ENCODE measurements at places on chromosomes 11 and 22.

DNA sequence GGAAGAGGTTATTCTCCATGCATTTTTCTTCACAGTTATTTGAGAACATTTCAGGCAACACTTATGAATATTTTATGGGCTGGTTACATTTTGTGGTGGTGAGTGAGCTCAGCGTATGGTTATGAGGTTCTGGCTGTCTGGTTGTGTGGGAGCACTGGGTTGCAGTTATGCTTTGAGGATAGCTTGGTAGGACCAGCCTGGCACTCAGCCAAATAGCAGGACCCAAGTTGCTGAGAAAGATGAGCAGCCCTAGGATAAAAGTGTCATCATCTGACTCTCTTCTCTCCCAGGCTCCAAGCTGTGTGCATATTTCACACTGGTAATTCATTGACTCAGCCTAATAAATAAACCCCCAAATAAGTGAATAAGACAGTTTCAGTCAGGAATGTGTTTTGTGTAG, 8.1 kb upstream of the SRSF8 start:
- no peaks in the 10 kb centered on the region for H3K36me3 ChIP-seq
- no peak overlapping the region for H3K27ac ChIP-seq
- no peaks in the 10 kb centered on the region for H3K4me1 ChIP-seq

DNA sequence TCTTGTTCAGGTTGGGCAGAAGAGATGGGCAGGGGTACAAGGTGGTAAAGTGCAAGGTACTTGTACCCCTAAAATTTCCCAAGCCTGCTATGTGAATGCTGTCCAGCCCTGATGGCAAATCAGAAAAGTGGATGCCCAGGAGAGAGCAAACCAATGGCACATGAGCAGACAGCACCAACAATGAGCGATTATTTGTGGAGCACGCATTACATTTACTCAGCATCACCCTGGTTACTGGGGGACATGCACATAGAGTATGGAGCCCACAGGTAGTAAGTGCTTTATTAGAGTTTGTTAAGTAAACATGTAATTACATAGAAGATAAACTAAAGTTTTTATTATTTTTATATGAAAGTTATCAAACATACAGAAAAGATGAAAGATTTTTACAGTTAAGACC, 165.7 kb downstream of the NTM start:
- H3K36me3 ChIP-seq, result no peaks in the 10 kb centered on the region
- H3K27me3 ChIP-seq, result no peaks in the 10 kb centered on the region
- no peak for DNase-seq
- H3K27ac ChIP-seq, result no peak overlapping the region
- no peak overlapping the region for H3K4me3 ChIP-seq
- no peaks in the 10 kb centered on the region for H3K4me1 ChIP-seq

DNA sequence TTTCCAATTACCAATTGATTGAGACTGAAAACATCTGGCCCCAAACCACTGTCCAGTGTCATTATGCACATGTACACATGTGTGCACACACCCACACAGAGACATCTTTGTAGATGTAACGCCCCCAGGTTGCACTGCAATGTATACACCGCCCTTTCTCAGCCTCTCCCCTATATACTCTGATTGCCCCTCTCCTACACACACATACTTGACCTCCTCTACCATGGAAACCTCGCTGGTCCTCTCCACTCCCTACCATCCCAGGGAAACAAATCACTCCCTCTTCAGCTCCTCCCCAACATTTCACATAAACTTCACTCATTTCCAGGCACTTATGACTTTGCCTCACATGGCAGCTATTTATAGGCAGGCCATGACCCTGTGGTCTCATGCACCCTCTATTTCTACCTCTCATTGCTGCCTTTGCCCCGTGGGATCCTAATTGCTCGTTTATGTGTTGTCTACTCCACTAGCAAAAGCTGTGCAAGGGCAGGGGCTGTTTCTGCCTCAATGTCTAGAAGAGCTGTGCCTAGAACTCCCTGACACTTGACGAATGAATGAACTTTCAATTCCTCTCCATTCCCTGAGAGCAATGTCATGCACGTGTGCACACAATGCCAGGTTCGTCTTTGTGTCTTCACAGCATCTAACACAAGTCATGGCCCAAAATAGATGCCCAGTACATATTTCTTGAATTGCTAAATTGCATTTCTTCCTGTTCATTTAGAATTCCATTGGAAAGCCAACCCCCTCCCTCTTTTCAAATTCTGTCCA, 10.0 kb upstream of the TMA7B start:
- peak overlapping the region; percentile 1 for H3K27ac ChIP-seq
- H3K4me3 ChIP-seq, result no peak overlapping the region
- no peaks in the 10 kb centered on the region for H3K27me3 ChIP-seq
- H3K36me3 ChIP-seq, result peaks cover 56% of the 10 kb centered on the region

GRCh38 chr22:36324414-36324813, 63.4 kb downstream of the MYH9 start:
- no peak overlapping the region for H3K27ac ChIP-seq
- peaks cover 31% of the 10 kb centered on the region for H3K4me1 ChIP-seq
- H3K36me3 ChIP-seq, result peaks cover 70% of the 10 kb centered on the region
- no peaks in the 10 kb centered on the region for H3K27me3 ChIP-seq
- no peak overlapping the region for H3K4me3 ChIP-seq

DNA sequence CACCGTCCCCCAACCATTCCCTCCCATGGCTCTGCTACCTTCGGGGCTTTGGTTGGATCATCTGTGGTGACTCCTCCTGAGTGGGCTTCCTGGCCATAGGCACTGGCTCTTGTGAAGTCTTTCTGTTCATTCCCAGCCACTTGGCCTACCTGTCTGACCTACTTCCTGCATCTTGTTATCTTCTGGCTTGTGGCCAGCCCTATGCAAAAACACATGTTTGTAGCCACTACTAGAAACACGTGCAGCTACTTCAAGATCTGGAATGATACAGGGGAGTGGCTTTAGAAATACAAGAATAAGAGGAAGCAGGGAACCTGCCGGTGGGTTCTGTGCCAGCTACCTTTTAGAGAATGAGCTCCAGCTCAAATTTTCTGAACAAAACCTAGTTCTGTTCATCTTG, 20.9 kb downstream of the RCOR2 start:
- DNase-seq, result no peak
- H3K36me3 ChIP-seq, result peaks cover 51% of the 10 kb centered on the region
- H3K4me3 ChIP-seq, result no peak overlapping the region

DNA sequence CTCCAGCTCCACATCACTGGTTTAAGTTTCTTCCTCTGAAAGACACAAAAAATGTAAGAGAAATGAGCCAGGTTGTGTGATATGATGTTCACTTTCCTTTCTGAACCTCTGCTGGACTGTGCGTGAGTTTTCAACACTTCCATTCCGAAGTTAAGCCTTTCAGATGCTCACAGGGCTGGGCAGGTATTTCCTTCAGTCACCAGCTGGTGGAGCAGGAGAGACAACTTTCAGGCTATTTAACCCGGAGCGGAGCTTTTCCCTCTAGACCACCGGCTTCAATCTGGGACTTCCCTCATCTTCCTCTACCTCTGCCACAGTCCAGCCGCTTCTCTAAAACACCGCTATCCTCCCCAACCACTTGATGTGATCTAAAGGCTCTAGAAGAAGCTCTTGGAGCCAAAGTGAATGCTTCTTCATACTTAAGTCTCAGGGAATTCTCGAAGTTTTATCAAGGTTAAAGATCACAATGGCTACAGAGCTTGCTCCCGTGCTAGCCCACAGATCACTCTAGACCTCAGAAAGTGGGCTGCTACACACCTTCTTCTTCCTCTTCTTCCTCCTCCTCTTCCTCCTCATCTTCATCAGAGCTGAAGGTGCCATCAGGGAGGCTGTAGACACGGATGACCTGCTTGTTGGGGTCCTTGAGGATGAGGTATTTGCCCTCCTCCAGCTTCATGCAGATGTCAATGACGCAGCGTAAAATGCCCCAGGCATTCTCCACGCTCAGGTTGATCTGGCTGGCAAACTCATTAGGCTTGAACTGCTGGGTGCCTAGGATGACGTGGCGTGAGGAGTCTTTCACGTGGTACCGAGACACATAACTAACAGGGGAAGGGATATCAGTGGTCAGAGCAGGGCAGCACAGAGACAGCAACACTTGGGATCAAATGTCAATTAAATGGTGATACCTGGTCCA, 4.4 kb upstream of the FOXRED2 start:
- DNase-seq, result peak; percentile 77
- H3K4me3 ChIP-seq, result no peak overlapping the region
- peaks cover 55% of the 10 kb centered on the region for H3K36me3 ChIP-seq
- H3K4me1 ChIP-seq, result peaks cover 11% of the 10 kb centered on the region
- no peak overlapping the region for H3K27ac ChIP-seq

GRCh38 chr22:43313890-43314474, 29.2 kb downstream of the SCUBE1 start:
- no peaks in the 10 kb centered on the region for H3K36me3 ChIP-seq
- peaks cover 6% of the 10 kb centered on the region for H3K27me3 ChIP-seq
- H3K4me3 ChIP-seq, result no peak overlapping the region
- H3K27ac ChIP-seq, result no peak overlapping the region
- H3K4me1 ChIP-seq, result no peaks in the 10 kb centered on the region

DNA sequence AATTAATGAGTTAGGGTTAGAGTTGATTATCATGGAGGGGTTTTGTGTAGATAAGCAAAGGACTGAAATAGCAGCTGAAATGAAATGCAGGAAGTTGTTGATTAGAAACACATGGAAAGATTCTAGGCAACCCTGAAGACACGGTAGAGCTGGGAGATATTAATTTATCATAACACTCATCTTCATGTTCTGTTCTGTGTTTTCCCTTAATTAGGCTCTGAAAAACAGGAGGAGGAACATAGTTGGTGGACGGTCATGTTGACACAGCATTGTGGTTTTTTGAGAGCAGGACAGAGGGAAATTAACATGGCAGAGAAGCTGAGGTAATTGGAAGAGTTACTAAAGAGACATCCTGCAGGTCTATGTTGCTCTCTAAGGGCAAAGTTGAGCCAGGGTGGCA, 138.8 kb upstream of the UBASH3B start:
- no peak overlapping the region for H3K27ac ChIP-seq
- H3K36me3 ChIP-seq, result no peaks in the 10 kb centered on the region
- no peaks in the 10 kb centered on the region for H3K4me1 ChIP-seq
- H3K27me3 ChIP-seq, result peaks cover under 1% of the 10 kb centered on the region
- DNase-seq, result no peak
- H3K4me3 ChIP-seq, result no peak overlapping the region

- H3K36me3 ChIP-seq, result no peaks in the 10 kb centered on the region
- no peak overlapping the region for H3K27ac ChIP-seq
- H3K4me3 ChIP-seq, result no peak overlapping the region
These were observed 77.1 kb upstream of the EIF3D start for GRCh38 chr22:36606114-36606513.
